ENCODE measurements at places on chromosomes 2 and 18.

DNA sequence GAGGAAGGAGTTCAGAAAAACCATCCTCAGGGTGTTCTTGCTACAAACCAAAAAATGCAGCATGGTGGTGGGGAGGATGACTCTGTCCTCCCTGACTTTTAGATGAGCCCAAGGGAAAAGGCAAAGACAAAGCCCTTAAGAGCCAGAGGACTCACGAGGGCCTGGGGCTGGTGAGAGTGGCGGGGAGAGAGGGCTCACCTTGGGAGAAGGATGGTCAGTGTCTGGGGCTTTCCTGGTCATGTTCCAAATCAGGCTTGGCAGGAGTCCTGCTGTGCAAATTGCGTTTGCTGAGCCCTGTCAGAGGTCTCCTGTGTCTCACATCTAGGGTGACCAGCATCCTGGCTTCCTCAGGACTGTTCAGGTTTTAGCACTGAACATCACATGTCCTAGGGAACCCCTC is 4.7 kb downstream of the UGT1A1 start:
- DNase-seq = no peak

DNA sequence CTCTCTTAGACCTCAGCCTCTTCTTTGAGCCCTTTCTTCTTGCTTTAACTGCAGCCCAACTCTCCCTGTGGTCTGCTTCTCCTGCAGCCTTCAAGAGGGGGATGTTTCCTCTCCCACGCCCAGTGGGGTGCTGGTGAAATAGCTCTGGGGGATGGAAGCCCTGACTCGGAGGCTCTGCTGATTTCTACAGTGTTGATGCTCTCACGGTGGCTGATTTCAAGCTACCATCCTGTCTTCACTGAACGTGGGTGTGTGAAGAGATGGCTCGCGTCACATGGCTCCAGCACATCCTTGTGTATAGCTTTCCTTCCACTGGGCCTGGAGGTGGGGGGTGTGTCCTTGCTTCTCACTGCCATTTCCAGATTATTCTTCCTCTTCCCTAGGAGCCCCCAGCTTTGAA is 20.0 kb downstream of the MPP4 start:
- no peak for DNase-seq

GRCh38 chr18:46939337-46939963 is 22.0 kb downstream of the KATNAL2 start:
- DNase-seq = no peak

GRCh38 chr2:3154700-3155099 is 222.9 kb downstream of the EIPR1 start:
- no peak for DNase-seq

GRCh38 chr2:110940376-110940910 is 180.3 kb upstream of the BCL2L11 start:
- no peak for DNase-seq

GRCh38 chr2:178484245-178485041 is 4.2 kb downstream of the PLEKHA3 start:
- no peak for DNase-seq

DNA sequence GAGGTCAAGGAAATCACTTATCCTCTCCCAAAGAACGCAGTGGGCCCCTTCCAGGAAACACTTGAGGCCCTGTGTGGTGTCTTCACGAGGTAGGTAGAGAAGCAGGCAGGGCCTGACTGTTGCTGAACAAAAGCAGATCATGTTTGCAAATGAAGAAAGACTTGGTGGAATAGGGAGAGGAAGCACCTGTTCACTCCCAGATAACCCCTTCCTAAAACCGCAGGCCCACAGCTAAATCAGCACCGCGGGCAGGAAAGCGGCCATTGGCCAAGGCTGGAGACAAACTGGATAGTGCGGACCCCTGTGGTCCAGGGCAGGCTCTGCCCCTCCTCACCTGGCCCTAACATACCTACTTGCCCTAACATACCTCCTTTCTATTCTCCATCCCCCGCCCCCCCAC is 64.9 kb upstream of the KLHL29 start:
- no peak for DNase-seq

DNA sequence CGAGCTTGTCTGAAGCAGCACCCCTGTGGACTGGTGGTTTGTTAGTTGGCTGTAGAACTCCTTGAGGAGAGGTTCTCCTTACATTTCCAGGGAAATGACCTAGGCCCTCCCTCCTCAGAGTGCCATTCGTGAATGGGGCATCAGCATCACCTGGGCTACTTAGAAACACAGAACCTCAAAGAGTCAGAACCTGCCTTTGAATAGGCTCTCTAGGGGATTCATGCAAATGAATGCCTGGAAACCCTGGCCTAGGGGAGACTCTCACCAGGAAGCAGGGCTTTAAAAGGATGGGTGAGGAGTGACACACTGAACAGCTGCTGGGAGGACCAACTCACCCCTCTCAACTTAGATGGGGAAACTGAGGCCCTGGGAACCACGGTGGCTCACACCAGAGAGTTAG is 2.1 kb upstream of the MOCOS start:
- no peak for DNase-seq

DNA sequence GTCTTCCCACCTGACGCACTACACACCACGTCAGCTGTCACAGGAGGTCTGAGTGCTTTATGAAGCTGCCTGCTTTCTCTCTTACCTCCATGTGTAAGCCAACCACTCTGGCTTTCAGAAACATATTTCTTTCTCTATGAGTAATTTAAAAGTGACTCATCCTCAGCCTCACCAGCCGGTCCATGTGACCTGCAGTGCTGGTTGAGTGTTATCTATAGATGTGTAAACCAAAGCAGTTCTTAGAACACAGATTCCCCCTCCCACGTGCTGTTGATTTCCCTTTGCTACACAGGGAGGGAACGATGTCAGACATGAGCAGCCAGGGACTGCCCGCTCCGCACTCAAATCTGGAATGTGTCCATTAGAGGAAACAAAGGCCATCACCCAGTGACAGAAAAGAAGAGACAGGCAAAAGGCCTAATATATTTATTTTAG is 157.8 kb downstream of the BCL2 start:
- peak; percentile 72 for DNase-seq

DNA sequence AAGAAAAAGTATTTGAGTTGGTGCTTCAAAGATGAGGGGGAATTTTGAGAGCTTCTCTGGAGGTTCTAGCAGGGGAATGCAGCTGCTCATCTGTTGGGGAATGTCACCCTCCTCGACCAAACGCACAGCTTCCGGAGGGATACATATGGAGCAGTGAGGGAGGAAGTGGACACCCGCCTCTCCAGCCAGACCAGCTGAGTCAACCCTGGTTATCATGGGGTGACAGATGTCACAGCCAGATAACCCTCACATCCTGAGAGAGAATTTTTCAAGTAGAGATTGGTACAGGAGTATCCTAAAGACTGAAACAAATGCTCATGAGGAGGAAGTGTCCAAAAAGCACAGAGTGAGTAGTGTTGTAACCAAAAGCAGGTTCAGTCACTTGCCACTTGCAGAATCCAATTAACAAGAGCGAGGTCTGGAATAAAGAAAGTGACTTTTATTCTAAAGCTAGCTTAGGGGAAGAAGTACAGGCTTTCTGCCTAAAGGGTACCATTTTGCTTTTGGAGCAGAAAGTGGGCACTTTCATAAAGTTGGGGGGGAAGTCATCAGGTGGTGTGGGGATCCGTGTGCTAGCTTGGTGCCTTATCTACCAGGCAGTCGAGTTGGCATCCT is 395.2 kb downstream of the RAD51AP2 start:
- DNase-seq = no peak

DNA sequence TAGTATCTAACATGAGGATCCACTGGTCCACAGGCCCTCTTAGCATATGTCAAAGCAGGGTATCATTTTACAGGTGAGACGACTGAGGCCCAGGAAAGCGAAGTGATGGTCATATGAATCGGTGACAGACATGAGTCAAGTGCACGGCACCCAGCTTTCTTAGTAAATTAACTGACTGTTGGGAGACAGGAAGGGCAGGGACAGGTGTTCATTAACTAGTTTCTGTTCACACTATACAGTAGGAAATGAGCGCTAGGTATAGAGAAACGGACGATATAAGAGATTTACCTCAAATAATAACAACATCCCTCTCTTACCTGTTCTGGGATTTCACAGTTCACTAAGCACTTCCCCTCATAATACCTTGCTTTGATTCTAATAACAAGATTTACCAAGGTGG is 1.7 kb upstream of the SMARCAL1 start:
- no peak for DNase-seq

DNA sequence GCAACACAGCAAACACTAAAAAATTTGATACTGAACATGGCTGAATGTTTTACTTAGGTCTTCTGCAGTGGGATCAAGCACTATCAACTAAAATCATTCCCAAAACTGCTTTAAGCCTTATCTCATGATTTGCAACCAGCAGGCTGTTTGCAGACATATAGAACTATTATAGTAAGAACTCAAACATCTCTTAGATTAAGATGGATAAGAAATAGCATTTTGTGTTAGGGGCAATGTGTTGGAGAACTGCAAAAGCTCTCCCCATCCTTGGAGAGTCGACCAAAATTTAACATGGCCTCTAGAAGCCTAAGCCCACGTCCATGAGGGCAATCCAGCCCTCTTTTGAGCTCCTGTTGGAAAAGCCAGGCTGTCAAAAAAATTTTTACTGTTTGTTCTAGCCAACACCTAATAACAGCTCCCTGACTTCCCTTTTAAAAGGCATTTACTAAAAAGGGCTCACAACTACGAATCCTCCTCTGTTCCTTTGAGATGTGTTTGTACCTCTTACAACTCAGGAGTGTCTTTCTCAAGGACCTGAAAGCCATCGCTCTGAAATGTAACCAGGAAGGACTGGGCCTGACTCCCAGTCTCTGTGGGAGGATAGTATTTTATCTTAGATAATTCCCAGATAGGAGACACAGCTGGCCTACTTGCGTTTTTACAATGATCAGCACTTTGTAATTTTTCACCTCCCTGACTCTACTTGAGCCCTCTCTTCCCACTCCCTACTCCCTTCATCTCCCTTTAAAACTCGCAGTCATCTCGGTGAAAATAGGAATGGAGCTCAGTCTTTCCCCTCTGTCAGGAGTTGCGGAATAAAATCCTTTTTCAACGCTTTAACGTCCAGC is 1.4 kb downstream of the KRCC1 start:
- no peak for DNase-seq

DNA sequence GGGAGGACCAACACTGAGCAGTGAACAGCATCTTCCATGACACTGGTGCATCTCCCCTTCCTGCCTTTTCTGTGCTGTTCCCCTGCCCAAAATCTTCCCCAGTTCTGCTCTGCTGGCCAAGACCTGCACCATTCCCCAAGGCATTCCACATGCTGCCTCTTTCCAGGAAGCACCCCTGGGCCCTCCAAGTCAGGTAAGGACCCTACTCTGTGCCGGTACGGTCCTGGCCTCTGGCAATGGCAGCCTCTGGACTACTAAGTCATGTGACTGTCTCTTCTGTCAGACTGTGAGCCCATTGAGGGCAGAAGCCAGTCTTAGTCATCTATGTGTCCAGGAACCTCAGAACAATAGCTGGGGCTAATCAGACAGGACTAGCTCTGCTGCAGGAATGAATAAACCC is 282.0 kb downstream of the MYCN start:
- no peak for DNase-seq

DNA sequence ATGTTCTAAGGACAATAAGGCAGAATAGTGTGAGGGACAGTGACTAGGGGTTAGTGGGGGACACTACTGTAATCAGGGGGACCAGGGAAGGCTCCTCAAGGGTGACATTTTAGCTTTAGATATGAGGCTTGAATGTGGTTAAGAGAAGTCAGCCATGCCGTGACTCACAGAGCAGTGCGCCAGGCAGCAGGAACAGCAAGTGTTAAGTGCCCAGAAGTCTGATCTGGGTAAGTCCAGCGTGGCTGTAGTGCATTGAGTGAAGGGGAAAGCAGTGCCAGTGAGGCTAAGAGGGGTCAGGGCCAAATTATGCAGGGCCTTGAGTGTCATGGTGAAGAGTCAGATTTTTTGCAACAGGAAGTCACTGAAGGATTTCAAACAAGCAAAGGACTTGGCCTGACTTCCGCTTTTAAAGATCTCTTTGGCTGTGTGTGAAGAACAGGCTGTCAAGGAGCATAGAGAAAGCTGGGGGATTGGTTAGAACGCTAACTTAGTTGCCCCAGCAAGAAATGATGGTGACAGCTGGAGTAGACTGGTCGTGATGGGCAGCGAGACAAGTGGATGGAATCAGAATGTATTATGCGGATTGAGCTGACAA is 151.5 kb downstream of the MSH2 start:
- no peak for DNase-seq

- no peak for DNase-seq
Observed at GRCh38 chr2:159267921-159268320, 18.6 kb downstream of the WDSUB1 start.

- DNase-seq = no peak
Observed at GRCh38 chr2:25221579-25221978, 53.2 kb upstream of the POMC start.

DNA sequence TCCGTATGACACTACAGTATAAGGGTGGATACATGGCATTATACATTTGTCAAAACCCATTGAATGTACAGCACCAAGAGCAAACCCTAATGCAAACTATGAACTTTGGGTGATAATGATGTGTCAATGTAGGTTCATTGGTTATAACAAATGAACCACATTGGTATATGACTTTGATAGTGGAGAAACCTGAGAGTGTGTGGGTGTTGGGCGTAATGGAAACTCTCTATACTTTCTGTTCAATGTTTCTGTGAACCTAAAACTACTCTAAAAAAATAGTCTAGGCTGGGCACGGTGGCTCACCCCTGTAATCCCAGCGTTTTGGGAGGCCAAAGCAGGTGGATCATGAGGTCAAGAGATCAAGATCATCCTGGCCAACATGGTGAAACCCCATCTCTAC is 6.5 kb upstream of the ACTG2 start:
- peak; percentile 38 for DNase-seq

- no peak for DNase-seq
Observed at GRCh38 chr18:30406728-30407127, 635.8 kb downstream of the DSC3 start.

DNA sequence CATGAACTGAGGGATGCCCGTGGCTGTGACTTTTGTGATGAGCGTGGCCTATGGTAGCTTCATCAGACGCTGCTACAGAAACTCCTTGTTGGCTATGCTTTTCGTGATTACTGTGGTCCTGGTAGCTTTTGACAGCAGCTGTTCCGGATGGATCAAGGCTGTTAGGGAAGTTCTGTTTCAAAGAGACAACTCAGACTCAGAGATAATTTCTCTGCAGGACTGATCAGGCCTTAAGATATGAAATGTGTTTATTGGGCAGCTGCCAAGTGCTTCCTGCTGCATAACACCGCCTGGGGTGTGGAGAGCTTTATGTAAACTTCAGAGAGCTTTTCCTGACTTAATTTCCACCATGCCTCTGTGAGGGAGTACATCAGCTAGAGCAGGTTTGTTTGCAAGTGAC is 243.8 kb downstream of the TSN start:
- DNase-seq = no peak

DNA sequence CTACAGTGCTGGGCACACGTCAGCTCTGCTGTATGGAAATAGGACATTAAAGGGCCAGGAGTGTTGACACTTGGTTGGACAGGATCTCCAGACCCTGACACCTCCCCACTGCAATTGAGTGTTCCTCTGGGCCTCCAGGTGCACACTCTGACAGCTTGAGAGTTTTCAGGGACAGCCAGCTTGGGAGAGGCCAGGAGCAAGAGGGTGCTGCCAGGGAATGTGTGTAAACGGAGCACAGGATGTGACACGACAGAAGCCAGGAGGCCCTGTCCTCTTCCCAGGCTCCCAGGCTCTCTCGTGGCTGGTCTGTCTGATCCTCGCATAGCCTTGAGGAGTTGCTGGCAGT is 318.1 kb upstream of the HS6ST1 start:
- DNase-seq = no peak
